Inflammatory macrophage (primary cell): ENCODE measurements at places on chromosomes 3 and 15.

DNA sequence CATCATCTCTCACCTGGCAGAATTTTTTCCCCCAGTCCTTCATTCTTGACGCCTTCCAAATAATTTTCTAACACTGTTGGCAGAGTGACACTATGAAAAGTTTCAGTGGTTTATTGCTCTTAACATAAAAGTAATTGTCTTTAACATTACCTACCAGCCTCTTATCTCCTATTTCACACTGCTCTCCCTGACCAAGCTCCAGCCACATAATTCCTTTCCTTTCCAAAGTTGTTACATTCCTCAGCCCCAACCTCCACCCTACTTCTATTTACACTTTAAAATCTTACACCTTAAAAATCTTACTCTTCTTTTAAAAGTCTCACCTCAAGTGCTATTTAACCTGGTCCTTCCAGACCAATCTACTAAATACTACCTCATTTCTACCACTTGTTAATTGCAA lies 2.8 kb downstream of the DPPA4 start:
- no peak for DNase-seq

GRCh38 chr3:102259663-102260062 lies 175.2 kb upstream of the ZPLD1 start:
- DNase-seq = no peak

DNA sequence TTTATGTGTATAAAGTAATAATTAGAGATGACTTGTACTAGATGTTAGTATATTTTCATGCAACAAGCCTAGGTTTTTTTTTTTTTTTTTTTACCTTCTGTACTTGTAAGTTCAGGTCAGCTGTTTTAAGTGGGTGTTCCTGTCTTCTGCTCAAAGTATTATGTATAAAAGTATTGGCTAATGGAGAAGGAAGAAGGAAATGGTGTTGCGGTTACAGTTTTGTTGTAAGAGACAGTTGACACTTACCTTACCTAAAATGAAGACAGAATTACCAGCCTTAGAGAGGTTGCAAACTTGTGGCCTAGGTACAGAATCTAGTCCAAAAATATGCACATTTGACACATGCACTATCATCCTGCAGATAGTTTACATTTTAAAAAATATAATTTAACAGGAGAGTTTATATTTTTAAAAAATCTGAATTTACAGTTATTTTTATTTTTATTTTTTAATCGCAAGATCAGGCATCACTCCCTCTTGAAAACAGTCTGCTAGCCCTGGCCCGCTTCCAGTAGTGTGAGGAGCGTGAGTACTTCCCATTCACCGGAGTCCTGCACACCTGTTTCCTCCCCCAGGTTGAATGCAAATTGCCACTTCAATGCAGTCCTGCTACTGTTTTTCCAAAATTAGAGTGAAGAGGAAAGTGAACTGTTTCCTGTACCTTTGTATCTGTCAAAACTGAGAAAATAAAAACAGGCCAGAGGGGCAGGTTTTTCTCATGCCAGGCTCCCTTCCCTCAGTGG lies 224.3 kb upstream of the SOX2 start:
- no peak for DNase-seq

GRCh38 chr3:17399586-17399985 lies 342.8 kb downstream of the TBC1D5 start:
- no peak for DNase-seq

DNA sequence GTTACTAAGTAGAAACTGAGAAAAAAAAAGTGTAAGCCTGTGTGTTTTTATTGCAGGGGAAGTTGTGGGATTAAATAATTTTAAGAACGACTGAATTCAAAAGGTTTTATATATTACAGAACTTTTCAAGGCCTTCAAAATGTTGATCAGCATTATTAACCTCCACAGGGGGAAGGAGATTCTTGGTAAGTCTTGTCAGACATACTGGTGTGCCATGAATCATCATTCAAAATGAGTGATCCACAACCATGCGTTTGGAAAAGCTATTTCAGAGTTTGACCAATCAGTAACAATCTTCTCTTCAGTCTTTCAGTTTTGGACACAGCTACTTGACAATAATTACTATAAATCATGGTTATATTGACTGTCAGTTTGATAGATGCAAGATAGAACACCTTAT lies 70.2 kb downstream of the ADAMTS9 start:
- DNase-seq = no peak

GRCh38 chr15:59556380-59556779 lies 55.2 kb upstream of the GCNT3 start:
- no peak for DNase-seq

DNA sequence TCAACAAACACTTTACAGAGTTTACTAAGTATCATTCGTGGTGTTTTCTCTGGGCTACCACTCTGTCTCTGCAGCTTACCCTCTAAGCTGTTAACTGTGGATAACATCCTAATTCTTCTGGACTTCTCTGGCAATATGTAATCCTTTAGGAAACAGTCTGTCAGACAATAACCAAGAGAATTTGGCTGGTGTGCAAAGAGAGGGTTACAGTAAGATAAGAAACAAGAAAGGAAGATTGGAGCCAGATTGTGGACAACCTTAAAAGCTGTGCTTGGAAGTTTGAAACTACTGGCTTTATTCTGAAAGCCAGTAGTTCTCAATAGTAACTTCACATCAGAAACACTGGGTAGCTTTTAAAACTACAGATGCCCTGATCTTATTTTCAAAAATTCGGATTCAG lies 778 bp downstream of the ARL6 start:
- no peak for DNase-seq

DNA sequence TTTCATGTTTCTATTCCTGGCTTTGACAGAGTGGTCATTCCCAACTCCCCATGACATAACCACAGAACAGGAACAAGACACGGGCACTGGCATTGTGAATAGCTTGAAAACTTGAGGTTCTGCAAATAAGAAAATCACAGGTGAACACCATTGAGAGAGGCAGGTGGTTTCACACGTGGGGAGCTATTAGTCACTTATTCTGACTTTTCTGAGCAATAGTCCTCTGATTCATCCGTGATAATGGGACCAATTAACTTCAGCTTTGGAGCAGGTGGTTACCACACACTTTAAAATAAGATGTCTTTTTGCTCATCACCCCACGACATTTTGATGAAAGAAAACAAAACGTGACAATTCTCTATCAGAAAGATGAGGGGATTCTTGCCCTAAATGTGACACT lies 224.7 kb downstream of the KLF13 start:
- no peak for DNase-seq

GRCh38 chr3:124322309-124322880 lies 330.5 kb upstream of the ROPN1 start:
- no peak for DNase-seq

DNA sequence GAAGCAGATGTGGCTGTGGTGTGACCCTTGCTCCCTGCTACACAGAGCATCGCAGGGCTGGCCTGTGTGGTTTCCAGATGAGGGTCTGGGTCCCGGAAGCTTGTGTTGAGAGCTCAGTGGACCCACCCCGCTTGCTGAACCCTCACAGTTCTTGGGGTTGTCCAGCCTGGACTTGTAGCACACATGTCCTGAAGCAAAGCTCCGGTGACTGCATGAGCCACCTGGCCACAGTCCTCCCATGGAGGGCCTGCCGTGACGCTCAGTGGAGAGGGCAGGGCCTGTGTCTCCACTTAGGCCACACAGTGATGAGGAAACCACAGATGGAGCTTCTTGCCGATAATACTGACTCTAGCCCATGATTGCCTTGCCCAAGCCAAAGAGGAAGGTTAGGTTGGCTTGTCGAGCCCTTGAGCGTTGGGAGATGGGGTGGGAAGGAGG lies 62.6 kb downstream of the RGMA start:
- peak; percentile 28 for DNase-seq

GRCh38 chr15:60733196-60733595 lies 254.3 kb upstream of the ICE2 start:
- no peak for DNase-seq

GRCh38 chr3:164320962-164321361 lies 757.3 kb downstream of the SI start:
- DNase-seq = no peak

DNA sequence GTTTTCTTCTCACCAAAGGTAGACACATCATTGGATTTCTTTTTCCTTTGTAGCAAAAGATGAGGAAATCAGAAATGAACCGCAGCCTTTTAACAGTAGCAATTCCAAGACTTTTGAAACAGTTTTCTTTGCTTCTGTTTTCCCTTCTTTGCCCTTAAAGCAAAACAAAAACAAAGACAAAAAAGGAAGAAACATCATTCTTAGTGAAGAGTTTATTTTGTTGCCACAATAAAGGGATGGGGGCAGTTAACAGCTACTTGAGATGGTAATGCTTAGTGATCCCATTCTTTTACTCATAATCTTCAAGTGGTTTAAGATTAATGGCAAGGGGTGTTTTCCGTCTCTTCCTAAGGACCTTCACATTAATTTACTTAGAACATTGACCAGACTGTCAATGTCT lies 218.8 kb downstream of the MEIS2 start:
- no peak for DNase-seq

DNA sequence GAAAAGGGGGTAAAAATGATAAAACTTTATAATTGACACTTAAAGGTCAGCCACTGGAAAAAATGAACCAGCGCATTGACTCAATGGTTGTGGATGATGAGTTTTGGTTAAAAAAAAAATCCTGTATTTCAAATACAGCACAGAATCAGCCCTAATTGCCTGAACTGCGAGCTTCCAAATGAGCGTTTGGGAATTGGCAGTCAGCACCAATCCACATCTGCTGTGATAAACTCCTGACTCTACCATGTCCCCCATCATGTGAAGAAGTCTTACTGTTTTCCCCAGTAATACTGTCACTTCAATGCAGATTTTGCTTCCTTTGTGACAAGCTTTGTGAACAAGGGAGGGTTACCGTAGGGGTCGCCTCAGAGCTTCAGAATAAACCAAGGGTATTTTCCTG lies 235.4 kb downstream of the EBLN2 start:
- DNase-seq = no peak

DNA sequence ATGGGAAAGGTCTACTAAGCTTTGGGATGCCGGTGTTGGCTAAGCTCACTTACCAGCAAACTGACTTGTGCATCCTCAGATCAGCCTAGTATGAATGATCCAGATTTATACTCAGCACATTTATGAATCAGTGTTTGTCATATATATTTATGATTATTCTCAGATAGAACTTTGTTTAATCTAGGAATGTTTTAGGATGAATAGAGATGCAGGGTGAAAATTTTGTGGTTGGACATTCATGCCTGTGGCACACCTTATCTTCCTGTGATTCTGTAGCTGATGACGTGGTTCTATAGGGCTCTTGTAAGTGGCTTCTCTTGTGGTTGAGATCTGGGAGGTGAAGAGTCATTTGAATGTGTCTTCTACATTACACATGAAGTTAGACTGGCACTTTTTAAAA lies 11.4 kb downstream of the CDIN1 start:
- DNase-seq = no peak

DNA sequence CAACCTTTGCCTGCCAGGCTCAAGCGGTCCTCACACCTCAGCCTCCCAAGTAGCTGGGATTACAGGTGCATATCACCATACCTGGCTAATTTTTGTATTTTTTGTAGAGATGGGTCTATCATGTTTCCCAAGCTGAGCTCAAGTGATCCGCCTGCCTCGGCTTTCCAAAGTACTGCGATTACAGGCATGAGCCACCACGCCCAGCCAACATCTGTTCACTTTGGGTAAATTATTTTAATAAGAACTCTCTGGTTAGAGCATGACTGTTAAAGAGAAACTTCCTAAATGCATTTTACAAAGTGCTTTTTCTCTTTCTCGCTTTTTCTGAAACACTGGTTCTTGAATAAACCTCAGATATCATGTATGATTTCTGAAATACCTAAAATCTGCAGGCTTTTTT lies 172.5 kb downstream of the PTPRG start:
- DNase-seq = no peak

DNA sequence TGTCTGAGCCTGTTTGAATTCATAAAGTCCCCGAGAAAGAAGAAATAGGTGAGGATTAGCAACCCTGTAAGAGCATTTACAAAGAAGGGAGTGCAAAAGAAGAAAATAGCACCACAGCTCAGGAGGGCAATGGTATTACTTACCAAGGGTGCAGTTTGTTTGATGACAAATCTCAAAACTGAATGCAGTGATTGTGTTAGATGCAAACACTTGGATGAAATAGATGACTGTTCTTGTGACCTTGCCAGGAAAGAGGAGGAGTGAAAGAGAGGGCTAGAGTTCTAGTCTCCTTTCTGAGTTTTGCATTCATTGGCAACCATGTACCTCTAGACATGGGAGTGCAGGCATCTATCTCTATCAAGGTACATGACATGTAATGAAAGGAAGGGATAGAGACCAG lies 1030.8 kb upstream of the CFAP20DC start:
- no peak for DNase-seq

DNA sequence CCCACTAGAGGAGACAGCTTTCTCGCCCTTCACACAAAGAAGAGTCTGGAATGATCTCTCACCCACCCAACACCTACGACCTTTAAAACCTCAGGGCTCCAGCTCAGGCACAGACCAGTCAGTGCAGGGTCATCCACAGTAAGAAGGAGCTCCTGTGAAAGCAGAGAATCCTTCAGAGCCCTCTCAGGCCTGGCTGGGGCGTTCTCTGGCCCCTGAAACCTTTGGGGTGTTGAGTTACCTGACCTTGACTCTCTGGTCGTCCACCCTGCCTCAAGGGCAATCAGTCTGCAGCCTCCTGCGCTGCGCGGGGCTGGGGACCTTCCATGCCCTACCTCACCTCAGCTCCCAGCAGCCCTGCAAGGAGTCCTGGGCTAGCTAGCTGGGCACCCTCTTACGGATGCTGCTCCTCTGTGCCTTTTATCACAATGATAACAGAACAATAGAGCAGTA lies 106.2 kb downstream of the ADCY5 start:
- DNase-seq = no peak
